Cortex of kidney (tissue), 1 donor: ENCODE measurements at places on chromosomes 3 and 15.

GRCh38 chr3:50177346-50177745 lies 14.1 kb upstream of the GNAT1 start:
- DNase-seq, result no peak

GRCh38 chr3:95629802-95630201 lies 1184.6 kb upstream of the EPHA6 start:
- no peak for DNase-seq

DNA sequence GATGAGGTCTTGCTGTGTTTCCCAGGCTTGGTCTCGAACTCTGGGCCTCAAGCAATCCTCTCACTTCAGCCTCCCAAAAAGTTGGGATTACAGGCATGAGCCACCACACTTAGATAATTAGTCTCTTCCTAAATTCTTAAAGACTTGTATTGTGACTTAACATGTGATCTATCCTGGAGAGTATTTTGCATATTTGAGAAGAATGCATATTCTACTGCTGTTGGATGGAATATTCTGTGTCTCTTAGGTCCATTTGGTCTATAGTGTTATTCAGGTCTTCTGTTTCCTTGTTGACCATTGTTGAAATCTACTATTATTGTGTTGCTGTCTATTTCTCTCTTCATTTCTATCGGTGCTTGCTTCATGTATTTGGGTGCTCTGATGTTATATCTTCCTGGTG lies 60.1 kb upstream of the VILL start:
- no peak for DNase-seq

DNA sequence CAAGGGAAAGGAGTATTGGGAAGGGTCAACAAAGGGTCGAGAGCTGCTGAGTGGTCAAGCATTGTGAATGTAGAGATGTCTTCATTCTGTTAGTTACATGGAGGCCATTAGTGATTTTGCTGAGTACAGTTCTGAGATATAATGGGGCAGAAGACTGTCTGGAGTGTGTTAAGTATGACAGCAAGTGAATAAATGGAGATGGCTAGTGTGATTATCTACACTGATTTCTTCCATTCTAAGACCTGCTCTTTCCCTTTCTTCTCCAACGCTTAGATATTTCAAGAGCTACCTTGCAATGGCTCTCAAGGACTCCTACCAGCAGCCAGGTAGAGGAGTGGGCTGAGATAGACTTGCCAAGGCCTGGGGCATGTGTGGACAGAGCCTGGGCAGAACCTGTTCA lies 216.5 kb downstream of the MFSD1 start:
- DNase-seq, result no peak

GRCh38 chr15:77643764-77644163 lies 11.1 kb upstream of the LINGO1 start:
- DNase-seq, result no peak

GRCh38 chr3:128051459-128051836 lies 789 bp upstream of the SEC61A1 start:
- no peak for DNase-seq

- DNase-seq, result no peak
These were observed 20.4 kb downstream of the ABI3BP start for GRCh38 chr3:100972867-100973266.

DNA sequence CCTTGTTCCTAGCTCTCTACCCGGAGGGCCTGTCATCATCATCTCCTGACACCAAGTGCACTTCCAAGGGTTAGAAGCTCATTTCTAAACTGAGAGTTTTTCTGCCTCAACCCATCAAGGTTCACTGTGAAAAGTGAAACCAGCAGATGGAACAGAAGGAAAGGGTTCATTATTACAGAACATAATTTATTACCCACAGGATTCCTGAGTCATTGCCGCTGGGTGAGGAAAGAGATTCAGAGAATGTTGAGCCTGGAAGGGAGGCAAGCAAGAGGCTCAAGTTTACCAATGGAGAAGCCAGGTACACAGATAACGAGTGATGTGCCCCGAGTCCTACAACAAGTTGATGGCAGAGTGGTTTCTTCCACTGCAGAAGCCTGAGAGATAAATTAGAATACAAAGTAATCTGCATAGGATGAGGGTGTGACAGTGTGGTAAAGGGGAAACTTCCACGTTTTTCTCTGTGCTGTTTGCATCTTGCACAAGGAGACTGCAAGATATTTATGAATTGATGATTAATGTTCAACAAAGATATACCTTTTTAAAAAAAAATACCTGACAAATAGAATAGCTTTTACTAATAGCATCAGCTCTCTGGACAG lies 80.5 kb upstream of the SETMAR start:
- DNase-seq, result no peak

- no peak for DNase-seq
These were observed 163.1 kb downstream of the ZNF385D start for GRCh38 chr3:21587894-21588293.

GRCh38 chr3:132332508-132332907 lies 15.3 kb downstream of the ACP3 start:
- DNase-seq, result no peak

DNA sequence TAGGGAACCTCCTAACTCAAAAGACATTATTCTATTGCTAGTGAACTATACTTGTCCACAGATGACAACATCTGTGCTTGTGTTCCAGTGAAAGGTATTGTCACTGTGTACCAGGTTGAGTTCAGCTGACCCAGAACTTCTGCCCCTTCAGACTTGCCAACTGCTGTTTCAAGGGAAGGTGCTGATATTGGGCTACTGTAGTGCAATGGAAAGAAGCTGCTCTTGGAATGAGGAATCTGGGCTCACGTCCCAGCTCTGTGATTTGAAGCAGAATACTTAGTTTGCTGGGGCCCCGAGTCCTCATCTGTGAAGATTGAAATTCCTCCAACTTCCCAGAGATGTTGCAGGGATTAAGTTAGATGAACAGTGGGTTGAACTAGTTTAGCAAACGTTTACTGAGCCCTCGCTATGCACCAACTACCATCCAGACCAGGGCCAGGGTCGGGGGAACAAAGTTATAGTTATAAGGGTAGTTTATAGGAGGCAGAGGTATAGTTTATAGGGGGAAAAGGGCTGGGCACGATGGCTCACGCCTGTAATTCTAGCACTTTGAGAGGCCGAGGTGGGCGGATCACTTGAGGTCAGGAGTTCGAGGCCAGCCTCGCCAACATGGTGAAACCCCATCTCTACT lies 15.9 kb upstream of the UMPS start:
- no peak for DNase-seq

DNA sequence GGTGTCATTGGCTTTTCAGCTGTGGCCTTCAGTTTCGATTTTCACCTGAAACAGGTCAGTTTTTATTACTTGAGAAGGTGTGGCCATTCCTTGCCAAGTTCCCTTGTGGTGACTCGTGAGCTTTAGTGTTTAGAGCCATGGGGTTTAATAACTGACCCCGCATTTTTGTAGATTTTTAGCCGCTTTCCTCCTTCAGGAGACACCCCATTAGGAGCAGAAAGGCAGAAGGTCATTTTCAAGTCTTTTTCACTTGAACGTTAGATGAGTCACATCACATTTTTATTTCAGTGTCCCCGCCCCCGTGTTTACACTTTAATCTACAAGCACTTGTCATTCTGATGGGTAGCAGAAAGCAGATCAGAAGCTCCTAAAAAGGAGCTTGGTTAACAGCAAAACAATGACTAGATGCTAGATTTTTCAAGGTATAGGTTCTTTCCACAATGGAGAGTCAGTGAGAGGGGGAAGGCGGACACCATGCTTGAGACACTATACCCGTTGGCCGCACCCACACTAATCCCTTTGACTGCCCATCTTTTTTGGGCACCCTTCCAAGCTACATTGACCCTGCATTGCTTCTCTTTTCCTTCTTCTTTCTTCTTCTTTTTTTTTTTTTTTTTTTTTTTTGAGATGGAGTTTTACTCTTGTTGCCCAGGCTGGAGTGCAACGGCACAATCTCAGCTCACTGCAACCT lies 132.7 kb downstream of the GHSR start:
- DNase-seq, result no peak

DNA sequence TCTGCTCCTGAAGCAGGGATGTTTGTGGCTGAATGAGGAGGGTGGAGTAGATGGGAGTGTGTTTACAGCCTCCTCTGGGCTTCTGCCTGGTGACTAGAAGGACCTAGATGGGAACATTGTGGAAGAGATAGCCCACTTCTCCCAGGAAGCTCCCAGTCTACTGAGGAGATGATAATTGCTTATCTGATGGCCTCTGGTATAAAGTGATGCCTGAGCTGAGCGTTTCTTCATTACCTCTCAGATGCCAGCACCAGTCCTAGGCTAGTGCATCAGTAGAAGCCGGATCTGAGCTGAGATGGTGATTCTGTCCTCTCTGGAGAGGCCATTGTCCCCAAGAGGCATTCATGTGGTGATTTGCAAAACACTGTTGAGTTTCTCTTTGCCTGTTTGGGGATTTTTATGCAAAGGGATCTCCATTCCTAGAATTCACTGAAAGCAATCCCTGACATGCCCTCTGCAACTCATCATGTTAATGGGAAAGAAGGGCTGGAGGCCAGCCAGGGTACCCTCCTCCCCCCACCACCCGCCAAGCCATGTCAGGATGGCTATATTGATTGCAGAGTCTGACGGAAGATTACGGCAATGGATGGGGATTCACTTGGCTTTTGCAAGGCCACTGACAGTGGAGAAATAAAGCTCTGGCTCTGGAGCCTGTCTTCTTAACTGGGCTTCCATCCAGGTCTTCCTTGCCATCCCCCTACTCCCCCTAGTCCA lies 166.4 kb upstream of the ROPN1 start:
- no peak for DNase-seq

- DNase-seq, result no peak
These were observed 273.9 kb downstream of the ABHD5 start for GRCh38 chr3:43964640-43965039.

- no peak for DNase-seq
These were observed 77.5 kb downstream of the TLE3 start for GRCh38 chr15:70020229-70020628.

- no peak for DNase-seq
These were observed 38.0 kb upstream of the CBLB start for GRCh38 chr3:105906836-105907235.

- no peak for DNase-seq
These were observed 375.3 kb downstream of the LPP start for GRCh38 chr3:188529228-188529627.

DNA sequence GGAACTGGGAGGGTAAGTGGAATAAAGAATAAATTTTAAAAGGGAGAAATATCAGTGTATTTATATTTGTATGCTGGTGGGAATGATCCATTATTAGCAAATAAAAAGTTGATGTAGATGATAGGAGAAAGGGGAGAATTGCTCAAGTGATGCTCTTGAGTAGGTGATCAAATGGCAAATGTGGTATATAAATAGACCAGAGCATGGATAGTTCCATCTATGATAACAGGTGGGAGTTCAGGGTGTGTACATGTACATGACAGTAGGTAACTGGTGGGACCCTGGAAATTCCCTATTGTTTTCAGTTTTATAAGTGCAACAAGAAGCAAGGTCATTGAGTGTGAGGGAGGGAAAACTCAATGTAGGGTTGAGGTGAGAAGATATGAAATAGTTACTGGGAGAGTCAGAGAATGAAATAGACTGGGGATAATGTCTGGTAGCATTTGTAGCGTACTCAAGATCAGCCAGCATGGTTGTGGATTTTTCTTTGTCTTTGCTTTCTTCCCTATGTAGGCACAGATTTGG lies 31.3 kb upstream of the EBLN2 start:
- no peak for DNase-seq

DNA sequence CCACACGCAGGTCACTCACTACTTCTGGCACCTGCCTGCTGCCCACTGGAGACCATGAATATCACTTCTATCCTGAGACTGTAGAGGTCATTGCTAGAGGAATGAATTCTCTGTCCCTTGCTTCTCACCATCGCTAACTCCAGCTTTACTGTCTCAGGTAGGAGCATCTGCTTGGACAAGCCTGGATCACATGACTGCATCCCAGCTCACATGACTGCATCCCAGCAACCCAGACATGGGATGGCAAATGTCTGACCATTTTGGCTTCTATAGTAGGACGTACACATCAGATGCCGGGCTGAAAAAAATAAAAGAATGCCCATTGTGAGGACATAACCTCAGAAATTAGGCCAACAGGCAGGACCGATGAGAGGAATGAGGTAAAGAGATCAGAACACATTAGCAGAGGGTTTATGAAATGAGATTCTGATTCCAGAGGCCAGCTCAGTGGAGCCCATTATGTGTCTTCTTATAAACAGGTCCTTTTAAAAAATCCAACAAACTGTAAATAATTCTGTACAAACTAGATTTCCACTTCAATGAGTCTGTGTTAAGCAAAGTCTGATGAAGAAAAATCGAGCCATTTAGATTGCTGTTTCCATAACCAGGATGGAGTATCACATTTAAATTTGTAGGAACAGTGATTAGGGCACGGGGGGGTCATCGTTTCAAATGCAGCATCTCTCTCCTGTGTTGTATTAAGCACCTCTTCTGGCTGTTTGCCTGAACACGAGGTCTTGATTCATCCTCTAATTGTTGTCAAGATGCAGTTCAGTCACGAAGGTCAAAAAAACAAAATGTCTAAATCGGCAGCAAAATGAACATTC lies 126.7 kb downstream of the MTHFS start:
- no peak for DNase-seq

GRCh38 chr3:136068708-136069107 lies 103.2 kb downstream of the PPP2R3A start:
- no peak for DNase-seq

GRCh38 chr3:145219355-145220235 lies 941.4 kb downstream of the PLOD2 start:
- no peak for DNase-seq

GRCh38 chr3:16461463-16462245 lies 51.8 kb downstream of the RFTN1 start:
- DNase-seq, result no peak

- DNase-seq, result no peak
These were observed 504.0 kb upstream of the TGFBR2 start for GRCh38 chr3:30102356-30102755.

DNA sequence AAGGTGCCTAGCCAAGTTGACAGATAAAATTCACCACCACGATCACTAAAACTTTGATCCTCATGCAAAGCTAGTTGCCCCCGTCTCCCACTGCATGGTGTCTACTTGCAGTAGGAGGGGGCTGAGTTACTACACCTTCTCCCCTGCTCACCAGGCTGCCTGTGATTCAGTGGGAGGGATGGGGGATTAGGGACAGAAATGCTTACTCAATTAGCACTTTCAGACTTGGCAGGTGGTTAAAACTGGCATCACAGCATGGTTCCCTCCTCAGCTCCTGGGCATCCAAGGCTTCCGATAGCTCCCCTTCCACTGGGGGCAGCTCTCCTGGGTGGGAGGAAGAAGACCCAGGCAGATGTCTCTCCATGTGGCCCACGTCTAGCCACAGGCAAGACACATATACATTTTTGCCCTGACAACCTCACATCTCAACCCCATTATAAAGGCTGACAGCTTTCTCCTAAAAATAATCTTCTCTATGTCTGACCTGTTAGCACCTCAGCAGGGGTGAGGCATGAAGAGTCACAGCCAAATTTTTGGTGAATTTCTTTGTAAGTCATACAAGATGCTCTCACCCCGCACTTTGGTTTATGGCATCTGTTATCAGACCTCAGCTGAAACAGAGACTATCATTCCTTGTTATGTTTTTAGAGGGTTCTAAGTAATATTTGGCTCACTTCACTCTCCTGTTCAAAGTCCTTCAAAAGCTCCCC lies 369.0 kb downstream of the SV2B start:
- DNase-seq, result no peak

GRCh38 chr3:65961733-65962132 lies 77.0 kb downstream of the MAGI1 start:
- no peak for DNase-seq
